ENCODE measurements at places on chromosomes 11 and 22.

GRCh38 chr11:46363031-46363407 lies 15.8 kb downstream of the DGKZ start:
- peak; percentile 42 for DNase-seq

DNA sequence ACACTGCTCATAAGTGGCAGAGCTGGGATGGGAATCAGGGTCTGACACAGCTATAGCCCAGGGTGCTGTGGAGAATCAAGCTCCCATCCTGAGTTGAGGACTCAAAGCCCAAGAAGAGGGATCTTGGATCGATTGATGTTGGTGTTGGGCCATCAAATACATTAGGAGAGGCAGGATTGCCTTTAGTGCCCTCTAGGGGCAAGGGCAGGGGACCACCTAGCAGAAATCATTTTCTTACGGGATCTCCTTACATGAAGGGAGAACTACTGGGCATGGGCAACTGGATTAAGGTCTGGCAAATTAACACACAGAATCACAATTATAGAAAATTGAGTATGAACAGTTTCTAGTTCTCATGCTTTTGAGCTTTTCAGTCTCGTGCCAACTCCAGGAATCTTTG lies 24.9 kb upstream of the EMSY start:
- DNase-seq, result no peak

DNA sequence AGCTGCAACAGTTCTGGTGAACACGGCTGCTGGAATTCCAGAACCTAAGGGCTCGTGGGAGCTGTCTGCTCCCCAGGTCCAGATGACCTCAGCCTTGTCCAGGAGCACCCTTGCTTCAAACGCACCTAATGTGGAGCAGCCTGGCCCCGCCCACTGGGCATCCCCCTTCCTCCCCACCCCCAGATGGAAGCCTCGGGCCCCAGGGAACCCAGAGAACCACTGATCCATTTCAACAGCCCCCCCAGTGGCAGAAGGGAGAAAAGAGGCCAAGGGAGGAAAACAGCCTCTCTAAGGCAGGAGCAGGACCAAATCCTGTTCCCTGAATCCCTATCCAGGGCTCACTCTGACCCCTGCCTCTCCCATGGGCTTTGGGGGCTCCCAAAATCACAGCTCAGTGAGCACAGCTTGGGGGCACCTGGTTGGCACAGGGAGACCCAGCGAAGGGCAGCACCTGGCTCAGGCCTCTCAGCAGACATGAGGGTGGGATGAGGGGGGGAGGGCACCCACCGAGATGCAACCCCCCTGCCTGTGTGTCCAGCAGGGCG lies 1.2 kb downstream of the CYTH4 start:
- no peak for DNase-seq

DNA sequence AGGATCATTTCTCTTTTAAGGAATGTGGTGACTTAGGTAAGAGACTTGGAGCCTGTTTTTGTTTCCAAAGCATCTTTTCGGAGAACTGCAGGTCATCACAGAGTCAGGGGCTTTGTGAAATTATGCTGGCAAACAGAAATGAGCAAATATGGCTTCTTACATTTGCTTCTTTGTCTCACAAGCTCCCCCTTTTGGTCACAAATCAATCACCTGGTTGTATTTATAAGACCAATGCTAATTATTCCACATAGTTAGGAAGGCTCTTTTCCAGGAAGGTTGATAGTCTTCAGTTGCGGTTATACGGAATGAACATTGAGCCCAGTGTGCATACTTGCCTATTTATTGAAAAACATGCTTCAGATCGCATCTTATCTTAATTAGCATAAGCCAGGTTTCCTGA lies 34.6 kb upstream of the CEP126 start:
- peak; percentile 32 for DNase-seq

- DNase-seq, result no peak
Observed at GRCh38 chr11:21911061-21911460, 281.8 kb upstream of the ANO5 start.

DNA sequence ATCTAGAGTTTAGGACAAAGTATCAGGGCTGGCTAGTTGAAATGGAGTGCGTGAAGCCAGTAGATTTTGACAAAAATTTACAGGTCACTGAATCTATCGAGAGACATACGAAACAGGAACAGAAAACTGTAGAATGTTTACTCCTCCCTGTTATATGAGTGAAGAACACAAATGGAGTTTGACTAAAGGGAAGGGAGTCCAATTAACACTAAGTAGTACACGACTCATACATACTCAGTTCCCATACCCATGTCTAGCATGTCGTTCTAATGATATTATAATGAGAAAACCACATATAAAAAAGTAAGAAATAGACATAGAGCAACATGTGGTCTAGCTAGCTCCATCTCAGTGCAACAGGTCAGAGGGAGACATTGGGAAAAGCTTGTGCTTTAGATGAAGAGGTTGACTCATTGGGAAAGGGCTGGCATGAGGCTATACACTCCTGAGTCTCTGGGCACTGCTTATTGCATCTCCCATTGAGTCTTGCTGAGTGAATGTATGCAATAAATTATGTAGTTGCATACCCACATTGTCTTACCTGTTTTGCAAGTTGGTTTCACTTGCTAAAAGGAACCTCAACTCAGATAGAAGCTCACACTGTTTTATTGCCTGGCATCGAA lies 43.5 kb downstream of the CD44 start:
- DNase-seq, result no peak

Measured in stromal cell of bone marrow (primary cell).